ENCODE measurements at places on chromosomes 12 and 14. TPM values are rescaled to one million over a fixed set of nuclear protein-coding genes. Genes with fewer than 3 reads are reported as not detected.

Gene LRFN5
- not detected for total RNA-seq

Gene REP15
- total RNA-seq: not detected

Gene KRT82
- not detected for total RNA-seq

Gene RPL6
- 2,202 TPM for total RNA-seq

Gene SLC6A12
- 0.35 TPM for total RNA-seq

DNA sequence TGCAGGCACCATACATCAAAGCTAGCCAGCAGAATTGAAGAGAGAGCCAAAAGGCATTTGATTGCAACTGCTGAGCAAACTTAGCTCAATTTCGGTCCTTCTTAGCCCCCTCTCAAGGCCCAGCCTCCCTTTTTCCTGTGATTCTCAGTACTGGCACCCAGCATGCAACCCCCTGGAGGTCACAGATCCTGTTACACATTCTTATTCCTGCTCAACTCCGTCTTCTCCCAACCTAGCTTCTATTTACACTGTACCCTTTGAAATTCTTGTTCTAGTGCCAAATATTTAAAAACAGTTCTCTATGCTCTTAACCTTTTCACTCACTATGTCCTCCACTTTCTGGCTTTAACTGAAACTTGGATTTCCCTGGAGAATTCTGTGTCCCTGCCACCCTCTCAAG lies 131.3 kb upstream of the CPSF6 start:
- no peaks in the 10 kb centered on the region for H3K4me1 ChIP-seq
- DNase-seq: no peak
- H3K27me3 ChIP-seq: no peaks in the 10 kb centered on the region
- H3K27ac ChIP-seq: no peak overlapping the region

GRCh38 chr12:113087193-113087592 lies 30.7 kb downstream of the DTX1 start:
- peaks cover 79% of the 10 kb centered on the region for H3K4me1 ChIP-seq
- no peaks in the 10 kb centered on the region for H3K27me3 ChIP-seq
- DNase-seq: peak; percentile 24
- peaks cover 8% of the 10 kb centered on the region for H3K36me3 ChIP-seq

GRCh38 chr14:22547313-22547947 lies 41.6 kb downstream of the DAD1 start:
- peak overlapping the region; percentile 84 for H3K4me3 ChIP-seq
- H3K36me3 ChIP-seq: peaks cover 96% of the 10 kb centered on the region
- H3K4me1 ChIP-seq: peaks cover 95% of the 10 kb centered on the region
- DNase-seq: peak; percentile 34
- peak overlapping the region; percentile 99 for H3K27ac ChIP-seq
- no peaks in the 10 kb centered on the region for H3K27me3 ChIP-seq
